ENCODE measurements at places on chromosomes 2 and 18. TPM values are rescaled to one million over a fixed set of nuclear protein-coding genes. Genes with fewer than 3 reads are reported as not detected.

SOCS6 gene
- 21.5 TPM for total RNA-seq

SATB2 gene
- 2.6 TPM for total RNA-seq

SMYD5 gene
- total RNA-seq: 10.6 TPM

GRCh38 chr2:56239437-56239836 lies 55.6 kb downstream of the CCDC85A start:
- no peak for ATAC-seq

DNA sequence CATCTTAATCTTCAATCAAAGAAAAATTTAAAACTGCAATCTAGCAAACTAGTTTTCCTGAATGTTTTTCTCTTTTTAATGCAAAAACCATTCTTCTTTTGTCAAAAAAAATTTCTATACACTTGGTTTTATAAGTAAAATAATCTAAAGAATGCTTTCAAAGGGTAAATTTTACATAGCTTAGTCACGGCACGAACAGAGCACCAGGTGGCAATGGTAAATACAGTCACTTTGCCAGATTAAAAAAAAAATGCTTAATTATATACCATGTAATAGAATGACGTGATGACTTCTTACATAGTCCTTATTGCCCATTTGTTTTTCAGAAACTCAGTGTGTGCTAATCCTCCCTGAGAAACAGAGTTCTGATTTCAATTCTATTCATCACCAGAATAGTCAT lies 10.4 kb downstream of the FEZ2 start:
- ATAC-seq: no peak

GRCh38 chr2:11695576-11695975 lies 25.6 kb upstream of the NTSR2 start:
- ATAC-seq: no peak

- ATAC-seq: no peak
Observed at GRCh38 chr2:125227843-125228392, 1202.8 kb downstream of the CNTNAP5 start.
